Effector memory CD8-positive, alpha-beta T cell (primary cell): ENCODE measurements at places on chromosomes 6 and 20.

- peak overlapping the region; percentile 82 for H3K4me3 ChIP-seq
- peak overlapping the region; percentile 96 for H3K27ac ChIP-seq
- H3K36me3 ChIP-seq = no peaks in the 10 kb centered on the region
Measured at GRCh38 chr20:53828088-53828681, 234.5 kb upstream of the ZNF217 start.

- no peaks in the 10 kb centered on the region for H3K36me3 ChIP-seq
- H3K27ac ChIP-seq = no peak overlapping the region
- no peak overlapping the region for H3K4me3 ChIP-seq
- peaks cover 49% of the 10 kb centered on the region for H3K27me3 ChIP-seq
- no peaks in the 10 kb centered on the region for H3K4me1 ChIP-seq
Measured at GRCh38 chr20:20816969-20817755, 104.7 kb upstream of the RALGAPA2 start.

- no peak overlapping the region for H3K27ac ChIP-seq
- no peaks in the 10 kb centered on the region for H3K36me3 ChIP-seq
- H3K4me1 ChIP-seq = no peaks in the 10 kb centered on the region
Measured at GRCh38 chr6:96234444-96234843, 218.7 kb downstream of the FUT9 start.

- no peak overlapping the region for H3K27ac ChIP-seq
- no peaks in the 10 kb centered on the region for H3K36me3 ChIP-seq
- H3K27me3 ChIP-seq = no peaks in the 10 kb centered on the region
- no peak overlapping the region for H3K4me3 ChIP-seq
Measured at GRCh38 chr20:60984666-60985065, 267.4 kb upstream of the CDH4 start.

DNA sequence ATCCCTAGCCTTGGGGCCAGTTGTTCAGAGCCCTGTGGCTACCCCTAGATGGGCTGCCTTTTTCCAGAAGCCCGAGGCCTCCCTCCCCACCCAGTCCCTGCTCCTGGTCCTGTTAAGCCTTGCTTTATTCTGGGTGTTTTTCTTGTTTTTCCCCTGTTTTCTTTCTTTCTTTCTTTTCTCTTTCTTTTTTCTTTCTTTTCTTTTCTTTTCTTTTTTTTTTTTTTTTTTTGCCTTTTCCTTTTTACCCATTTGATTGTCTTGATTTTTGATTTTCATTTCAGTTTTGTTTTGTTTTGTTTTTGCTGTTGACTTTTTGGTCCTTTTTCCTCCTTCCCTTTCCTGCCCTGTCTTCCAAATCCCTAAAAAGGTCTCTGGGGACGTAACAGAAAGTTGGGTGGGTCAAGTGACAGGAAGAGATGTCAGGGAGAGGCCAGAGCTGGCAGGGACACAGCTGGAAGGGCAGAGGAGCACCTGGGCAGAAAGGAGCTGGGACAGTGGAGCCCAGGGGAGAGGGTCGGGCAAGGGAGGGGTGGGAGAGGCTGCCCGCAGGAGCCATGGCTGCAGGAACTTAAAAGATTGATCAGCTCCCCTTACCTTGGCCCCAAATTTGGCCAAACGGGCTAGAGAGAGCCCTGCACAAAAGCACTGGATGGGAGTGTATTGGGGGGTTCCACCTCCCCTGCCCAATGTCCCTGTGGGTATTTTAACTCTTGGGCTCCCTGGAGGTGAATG is 27.6 kb downstream of the MYH7B start:
- peaks cover 7% of the 10 kb centered on the region for H3K36me3 ChIP-seq
- H3K4me1 ChIP-seq = peaks cover 4% of the 10 kb centered on the region
- peak overlapping the region; percentile 74 for H3K27ac ChIP-seq
- peaks cover 55% of the 10 kb centered on the region for H3K27me3 ChIP-seq
- H3K4me3 ChIP-seq = no peak overlapping the region
- DNase-seq = no peak

DNA sequence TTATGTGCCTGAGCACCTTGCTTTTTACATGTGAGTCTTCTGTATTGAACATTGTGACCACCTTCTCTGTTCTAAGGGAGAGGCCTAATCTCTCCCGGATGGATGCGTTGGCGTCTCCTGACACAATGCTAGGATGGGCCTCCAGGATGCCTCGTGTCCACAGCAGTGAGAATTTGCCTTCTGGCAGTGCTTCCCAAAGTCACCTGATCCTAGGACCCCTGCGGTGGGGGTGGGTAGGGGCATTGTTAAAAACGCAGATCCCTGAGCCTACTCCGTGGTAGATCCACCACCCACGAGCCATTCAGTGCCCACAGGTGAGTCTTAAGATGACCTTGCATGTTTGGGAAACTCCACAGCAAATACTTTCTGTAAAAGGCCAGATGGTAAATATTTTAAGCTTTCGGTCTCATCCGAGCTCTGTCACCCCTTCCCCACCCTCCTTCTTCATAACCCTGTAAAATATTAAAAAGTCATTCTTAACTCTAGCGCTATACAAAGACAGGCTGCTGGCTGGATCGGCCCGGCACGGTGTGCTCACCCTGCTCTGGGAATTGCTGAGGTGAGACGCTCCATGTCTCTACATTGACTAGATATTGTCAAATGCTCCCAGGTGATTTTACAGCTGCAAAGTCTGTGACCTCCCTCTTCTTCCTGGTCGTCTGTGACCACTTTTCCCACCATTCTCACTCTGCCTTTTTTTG is 106.7 kb upstream of the IYD start:
- H3K4me1 ChIP-seq = peaks cover 18% of the 10 kb centered on the region
- no peak overlapping the region for H3K27ac ChIP-seq

- H3K4me1 ChIP-seq = no peaks in the 10 kb centered on the region
- no peaks in the 10 kb centered on the region for H3K36me3 ChIP-seq
- DNase-seq = no peak
- peaks cover 27% of the 10 kb centered on the region for H3K27me3 ChIP-seq
- H3K27ac ChIP-seq = no peak overlapping the region
Measured at GRCh38 chr20:20227013-20227571, 140.8 kb upstream of the INSM1 start.

DNA sequence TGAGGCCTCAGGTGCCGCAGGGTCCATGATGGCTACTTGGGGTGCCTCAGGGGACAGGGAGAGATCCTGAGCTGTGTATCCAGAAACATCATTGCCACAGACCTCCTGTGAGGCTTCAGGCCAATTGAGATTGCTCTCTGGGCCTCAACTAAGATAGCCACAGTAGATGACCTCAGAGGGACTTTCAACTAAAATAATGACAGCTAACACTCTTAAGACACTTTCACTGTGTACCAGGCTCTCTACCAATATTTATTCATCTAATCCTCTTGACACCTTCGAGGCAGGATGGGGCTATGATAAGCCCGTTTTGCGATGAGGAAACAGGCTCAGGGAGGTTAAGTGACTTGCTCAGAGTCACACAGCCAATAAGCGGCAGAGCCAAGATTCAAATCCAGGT is 10.7 kb downstream of the RIMS4 start:
- no peak overlapping the region for H3K4me3 ChIP-seq
- H3K4me1 ChIP-seq = no peaks in the 10 kb centered on the region
- H3K27ac ChIP-seq = no peak overlapping the region
- no peak for DNase-seq

DNA sequence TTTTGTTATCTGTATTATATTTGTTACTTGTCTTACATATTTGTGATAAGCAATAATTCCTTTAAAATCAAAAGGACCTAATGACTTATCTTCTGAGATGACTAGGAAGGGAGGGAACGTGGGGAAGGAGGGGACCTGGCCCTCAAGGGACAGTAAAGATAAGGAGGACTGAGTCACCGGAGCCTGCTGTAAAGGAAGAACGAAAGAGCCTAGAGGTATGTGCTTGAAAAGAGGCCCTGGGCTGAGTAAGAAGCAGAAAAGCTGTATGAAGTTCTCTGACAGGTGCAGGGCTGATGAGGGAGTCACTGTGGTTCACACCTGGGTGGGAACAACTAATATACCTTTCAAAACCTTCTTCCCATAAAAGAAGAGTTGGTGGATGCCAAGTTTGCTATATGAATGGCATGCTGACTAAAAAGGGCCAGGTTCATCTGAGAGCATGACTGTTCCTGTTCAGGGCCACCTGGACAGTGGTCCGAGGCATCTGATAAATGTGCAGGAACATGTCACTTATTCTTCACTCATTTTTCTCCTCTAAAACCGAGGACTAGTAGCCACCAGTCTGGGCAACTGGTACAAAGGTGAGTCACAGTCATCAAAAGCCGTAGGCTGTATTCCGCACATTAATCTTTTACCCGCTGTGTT is 111.3 kb downstream of the TNFAIP3 start:
- no peaks in the 10 kb centered on the region for H3K27me3 ChIP-seq
- no peak for DNase-seq
- H3K4me1 ChIP-seq = peaks cover 46% of the 10 kb centered on the region
- H3K27ac ChIP-seq = peak overlapping the region; percentile 50
- peaks cover 12% of the 10 kb centered on the region for H3K36me3 ChIP-seq

DNA sequence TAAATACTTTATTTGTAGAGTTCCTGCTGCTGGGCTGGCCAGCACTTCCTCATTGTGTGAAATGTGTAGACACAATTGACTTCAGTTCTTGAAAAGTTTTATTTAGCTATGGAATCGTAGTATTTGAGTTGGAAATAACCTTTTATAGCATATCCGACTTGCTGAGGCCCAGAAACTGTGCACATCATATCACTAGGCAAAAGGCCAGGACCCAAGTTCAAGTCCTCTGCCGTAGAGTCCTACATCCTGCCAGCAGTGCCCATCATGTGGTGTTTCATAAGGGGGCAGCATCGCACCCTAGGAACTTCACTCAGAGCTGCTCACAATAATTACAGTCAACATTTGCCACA is 207.7 kb upstream of the SNX9 start:
- no peak overlapping the region for H3K4me3 ChIP-seq
- no peak for DNase-seq

DNA sequence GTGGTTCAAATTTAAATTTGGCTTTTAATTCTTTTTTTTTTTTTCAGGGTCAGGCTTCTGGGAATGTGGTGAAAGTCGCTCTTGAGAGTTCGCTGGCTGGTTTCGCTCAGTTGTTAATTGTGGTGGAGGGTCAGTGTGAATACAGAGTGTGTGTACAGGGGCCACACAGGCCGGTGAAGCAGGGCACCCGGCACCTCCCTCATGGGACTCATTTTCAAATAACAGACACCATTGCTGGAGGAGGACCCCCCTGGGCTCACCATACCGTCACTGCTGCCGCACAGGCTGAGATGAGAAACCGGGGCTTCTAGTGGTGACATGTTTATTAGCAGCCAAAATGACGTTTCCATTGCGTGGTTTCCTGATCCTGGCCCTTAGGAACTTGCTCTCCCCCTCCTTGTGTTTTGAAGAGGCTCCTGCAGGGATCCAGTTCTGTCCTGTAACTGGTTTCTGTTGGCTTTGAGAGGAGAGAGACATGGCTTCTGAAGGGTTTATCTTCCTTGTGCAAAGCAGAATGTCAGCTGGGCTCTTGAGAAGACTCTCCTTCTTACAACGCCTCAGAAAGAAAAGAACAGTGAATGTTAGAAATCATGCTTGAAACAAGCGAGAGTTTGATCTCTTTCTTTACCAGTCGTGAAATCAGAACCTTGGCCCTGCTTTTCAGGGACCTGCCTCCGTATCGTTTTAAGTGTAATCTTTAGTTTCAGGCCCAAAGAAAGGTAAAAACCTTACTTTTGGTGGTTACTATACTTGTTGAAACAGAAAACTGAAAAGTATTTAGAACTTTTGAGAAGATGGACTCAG is 37.8 kb downstream of the DUSP22 start:
- H3K27ac ChIP-seq = no peak overlapping the region
- no peak overlapping the region for H3K4me3 ChIP-seq
- no peak for DNase-seq
- no peaks in the 10 kb centered on the region for H3K27me3 ChIP-seq

GRCh38 chr6:18485660-18486435 is 98.7 kb downstream of the RNF144B start:
- DNase-seq = no peak
- no peaks in the 10 kb centered on the region for H3K4me1 ChIP-seq
- peaks cover 53% of the 10 kb centered on the region for H3K27me3 ChIP-seq
- H3K4me3 ChIP-seq = no peak overlapping the region
- H3K36me3 ChIP-seq = no peaks in the 10 kb centered on the region

GRCh38 chr6:13398421-13398994 is 70.2 kb upstream of the TBC1D7 start:
- DNase-seq = no peak
- no peak overlapping the region for H3K4me3 ChIP-seq
- H3K4me1 ChIP-seq = no peaks in the 10 kb centered on the region

GRCh38 chr20:43728686-43729255 is 2.0 kb upstream of the GTSF1L start:
- no peaks in the 10 kb centered on the region for H3K36me3 ChIP-seq
- H3K27ac ChIP-seq = no peak overlapping the region
- peaks cover 6% of the 10 kb centered on the region for H3K4me1 ChIP-seq

DNA sequence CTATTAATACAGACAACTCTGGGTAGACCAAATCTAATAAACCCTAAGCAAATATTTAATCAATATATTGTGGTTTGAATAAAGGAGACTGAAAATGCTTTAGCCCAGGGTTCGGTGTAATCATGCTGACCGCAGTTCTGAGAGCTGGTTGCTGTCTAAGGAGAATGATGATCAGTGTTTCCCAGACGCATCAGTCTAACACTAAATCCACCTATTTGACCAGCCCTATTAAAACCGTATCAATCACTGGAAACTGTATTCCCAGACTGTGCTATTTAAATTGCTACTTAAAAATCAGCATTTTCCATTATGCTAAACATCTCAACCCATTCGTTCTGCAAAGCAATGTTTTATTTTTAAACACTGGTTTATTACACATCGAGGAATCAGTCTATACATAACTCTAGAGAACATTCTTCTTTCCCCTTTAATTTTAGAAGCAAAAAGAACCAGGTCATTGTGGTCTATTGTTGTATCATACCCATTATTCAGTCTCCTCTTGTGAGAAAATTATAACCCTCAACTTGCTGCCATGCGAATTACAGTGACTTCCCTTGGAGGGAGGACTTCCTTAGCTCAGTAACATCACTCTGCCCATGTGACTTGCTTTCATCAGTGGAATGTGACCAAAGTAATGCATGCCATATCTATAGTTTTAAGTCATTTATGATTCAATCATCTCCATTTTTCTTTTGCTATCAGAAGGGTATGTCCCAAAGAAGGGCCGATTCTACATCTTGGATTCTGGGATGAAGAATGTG is 515.2 kb upstream of the JAG1 start:
- H3K4me1 ChIP-seq = no peaks in the 10 kb centered on the region
- DNase-seq = no peak
- no peaks in the 10 kb centered on the region for H3K27me3 ChIP-seq
- no peaks in the 10 kb centered on the region for H3K36me3 ChIP-seq
- H3K4me3 ChIP-seq = no peak overlapping the region
- H3K27ac ChIP-seq = no peak overlapping the region

DNA sequence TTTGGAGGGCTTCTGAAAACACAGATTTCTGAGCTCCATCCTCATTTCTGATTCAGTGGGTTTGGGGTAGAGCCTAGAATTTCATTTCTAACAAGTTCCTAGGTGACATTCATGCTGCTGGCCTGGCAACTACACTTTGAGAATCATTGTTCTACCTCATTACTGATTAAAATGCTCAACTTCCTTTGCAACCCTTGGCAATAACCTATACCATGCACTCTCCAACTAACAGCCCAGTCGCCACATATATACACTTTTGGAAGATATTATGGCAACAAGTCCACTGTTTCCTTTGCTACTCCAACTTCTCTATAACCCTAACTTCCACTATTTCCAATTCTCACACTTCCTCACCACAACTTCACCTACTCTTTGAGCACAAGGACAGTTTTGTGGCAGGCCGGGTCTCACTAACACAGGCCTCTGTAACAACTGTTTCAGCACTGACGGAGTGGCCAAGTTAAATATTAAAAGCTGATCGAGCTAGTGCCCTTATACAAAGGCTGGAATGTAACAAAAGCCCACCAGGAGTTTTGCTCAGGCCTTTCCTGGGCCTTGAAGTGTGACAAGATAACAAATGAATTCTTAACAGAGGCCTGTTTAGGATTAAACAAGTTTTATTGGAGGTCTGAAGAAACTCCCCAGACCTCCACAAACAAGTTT is 32.1 kb upstream of the RAB23 start:
- no peak overlapping the region for H3K27ac ChIP-seq
- H3K4me1 ChIP-seq = no peaks in the 10 kb centered on the region
- DNase-seq = no peak
- no peaks in the 10 kb centered on the region for H3K27me3 ChIP-seq
- no peaks in the 10 kb centered on the region for H3K36me3 ChIP-seq
- no peak overlapping the region for H3K4me3 ChIP-seq
